ENCODE measurements at places on chromosomes 16 and 17.

DNA sequence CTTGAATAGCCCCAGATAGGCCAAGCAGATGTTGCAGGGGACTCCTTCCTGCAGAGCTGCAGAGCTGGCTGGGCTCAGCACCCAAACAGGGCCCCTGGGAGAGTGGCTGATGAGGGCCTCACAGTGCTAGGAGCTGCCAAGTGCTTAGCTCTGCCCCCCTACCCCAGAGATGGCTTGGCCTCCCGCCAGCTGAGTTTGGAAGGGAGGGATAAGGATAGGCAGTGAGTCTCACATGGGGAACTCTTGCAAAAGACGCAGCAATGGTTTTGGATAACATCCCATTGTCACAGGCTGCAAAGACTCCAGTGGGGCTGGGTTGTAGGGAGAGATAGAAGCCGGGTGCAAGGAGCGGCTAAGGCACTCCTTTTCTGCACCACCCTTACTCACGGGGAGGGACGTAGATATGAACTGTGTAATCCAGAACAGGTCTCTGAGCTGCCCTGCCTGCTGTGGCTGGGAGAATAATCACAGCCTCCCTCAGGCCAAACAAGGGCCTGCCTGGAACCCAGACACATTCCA is 52.9 kb upstream of the MAF start:
- no peak for DNase-seq

DNA sequence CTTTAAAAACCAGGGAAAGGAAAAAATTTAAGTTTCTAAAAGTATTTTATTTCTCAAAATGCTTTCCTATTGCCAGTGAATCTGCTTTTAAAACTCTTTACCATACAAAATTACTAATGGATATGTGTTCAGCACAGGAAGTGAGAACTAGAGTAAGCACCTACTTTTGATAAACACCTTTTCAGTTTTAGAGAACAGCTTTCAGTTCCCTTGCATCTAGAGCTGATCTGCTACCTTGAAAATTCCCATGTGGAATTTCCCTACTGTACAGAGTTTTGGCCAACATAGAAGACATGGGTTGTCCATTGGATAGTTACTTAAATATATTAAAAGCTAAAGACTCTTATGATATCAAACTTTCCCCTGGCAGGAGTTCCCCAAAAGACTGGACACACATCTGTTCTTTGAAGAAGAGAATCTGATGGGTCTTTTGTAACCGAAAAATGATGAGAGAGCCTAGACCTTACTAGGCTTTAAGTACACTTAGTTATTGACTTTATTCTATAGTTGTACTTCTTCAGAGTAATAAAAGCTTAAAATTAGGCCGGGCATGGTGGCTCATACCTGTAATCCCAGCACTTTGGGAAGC is 112.1 kb upstream of the CNTNAP4 start:
- no peak for DNase-seq

DNA sequence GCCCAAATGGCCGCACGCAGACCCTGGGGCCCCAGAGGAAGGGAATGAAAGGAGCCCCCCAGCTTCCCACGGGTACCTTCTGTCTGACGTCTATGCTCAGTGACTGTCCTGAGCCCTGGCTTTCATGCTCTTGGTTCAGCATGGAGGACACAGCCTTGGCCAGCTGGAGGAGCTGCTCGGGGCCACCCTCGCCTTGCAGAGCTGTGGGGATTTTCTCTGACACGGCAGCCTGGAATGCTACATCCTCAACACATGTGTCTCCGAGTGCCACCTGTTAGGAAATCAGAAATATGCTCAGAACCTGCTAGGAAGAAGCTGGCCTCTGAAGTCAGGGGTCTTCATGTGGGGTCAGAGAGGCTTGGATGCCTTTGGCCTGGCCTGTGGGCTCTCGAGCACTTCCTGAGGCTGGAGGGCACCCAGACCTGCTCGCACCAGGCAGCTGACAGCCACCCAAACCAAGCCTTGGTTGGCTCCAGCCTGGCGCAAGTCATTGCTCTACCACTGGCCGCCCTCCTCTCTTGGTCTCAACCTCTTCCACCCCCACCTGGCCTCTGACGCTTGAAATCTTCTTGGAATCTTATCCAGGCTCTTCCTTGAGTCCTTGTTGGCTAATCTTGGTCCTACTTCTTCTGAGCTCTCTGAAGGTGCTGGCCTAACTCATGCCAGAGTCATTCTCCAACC is 63.7 kb upstream of the BCO1 start:
- DNase-seq: no peak

- peak; percentile 60 for DNase-seq
These were observed 12.6 kb downstream of the THRA start for GRCh38 chr17:40075201-40075941.

DNA sequence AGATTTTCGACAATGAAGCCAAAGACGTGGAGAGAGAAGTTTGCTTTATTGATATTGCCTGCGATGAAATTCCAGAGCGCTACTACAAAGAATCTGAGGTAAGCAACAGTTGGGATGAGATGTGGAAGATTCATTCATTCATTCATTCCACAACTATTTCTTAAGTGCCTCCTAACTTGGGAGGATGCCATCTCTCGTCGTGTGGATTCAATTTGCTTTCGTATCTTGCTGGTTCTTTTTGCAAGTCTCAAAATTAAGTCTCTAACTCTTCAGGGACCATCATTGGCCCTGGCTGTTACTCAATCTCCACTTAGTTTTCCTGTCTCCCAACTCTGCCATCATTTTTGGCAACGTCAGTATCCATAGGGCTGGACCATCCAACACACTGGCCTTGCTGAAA is 85.6 kb upstream of the NOL11 start:
- no peak for DNase-seq

GRCh38 chr16:21720533-21720932 is 56.8 kb downstream of the OTOA start:
- no peak for DNase-seq

DNA sequence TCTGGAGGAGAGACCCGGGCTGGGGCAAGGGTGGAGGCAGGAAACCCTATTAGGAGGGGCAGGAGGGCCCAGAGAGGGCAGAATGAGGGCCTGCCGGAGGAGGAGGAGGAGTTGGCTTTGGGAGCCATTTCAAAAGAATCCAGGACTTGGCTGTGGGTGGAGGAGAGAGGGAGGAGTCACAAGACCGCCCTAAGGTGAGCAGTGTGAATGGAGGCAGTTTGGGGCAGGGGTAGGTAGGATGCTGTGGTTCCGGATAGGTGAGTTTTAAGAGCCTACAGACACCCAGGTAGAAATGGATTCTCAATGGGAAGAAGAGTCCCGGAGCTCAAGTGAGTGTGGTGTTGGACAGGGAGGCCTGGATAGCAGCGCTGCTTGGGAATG is 80.3 kb downstream of the ARHGAP23 start:
- DNase-seq: no peak

GRCh38 chr17:82320956-82321927 is 3.8 kb upstream of the CD7 start:
- peak; percentile 31 for DNase-seq

DNA sequence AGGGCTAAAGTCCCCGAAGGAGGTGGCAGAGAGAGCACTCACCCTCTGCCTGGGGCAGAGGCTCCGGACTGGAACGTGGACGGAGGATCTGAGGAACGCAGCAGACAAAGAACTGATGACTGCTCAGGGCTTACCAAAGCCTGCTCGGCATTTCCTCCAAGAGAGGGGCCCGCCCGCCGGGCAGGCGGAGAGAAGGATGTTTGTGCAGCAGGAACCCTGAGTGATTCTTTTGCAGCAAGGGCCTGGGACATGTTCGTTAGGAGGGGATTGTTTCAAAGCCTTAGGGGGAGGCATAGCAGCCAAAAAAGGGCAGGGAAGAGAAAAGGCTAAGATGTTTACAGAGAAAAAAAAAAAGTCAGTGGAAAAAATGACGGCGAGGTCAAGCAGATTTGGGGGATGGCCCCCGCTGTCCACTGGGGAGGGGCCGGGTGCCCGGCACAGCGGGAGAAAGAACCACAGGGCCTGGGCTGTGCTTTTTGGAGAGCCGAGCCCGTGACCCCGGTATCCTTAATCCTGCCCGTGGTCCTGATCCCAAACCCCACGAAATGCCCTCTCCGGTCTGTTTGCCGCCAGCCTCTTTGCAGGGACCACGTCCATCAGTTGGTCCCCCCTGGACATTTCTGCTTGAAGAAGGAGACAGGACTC is 129.3 kb downstream of the NTN1 start:
- DNase-seq: no peak

GRCh38 chr17:74920642-74921025 is 2.4 kb downstream of the USH1G start:
- DNase-seq: no peak

GRCh38 chr16:3681206-3681605 is 26.7 kb downstream of the DNASE1 start:
- DNase-seq: no peak

DNA sequence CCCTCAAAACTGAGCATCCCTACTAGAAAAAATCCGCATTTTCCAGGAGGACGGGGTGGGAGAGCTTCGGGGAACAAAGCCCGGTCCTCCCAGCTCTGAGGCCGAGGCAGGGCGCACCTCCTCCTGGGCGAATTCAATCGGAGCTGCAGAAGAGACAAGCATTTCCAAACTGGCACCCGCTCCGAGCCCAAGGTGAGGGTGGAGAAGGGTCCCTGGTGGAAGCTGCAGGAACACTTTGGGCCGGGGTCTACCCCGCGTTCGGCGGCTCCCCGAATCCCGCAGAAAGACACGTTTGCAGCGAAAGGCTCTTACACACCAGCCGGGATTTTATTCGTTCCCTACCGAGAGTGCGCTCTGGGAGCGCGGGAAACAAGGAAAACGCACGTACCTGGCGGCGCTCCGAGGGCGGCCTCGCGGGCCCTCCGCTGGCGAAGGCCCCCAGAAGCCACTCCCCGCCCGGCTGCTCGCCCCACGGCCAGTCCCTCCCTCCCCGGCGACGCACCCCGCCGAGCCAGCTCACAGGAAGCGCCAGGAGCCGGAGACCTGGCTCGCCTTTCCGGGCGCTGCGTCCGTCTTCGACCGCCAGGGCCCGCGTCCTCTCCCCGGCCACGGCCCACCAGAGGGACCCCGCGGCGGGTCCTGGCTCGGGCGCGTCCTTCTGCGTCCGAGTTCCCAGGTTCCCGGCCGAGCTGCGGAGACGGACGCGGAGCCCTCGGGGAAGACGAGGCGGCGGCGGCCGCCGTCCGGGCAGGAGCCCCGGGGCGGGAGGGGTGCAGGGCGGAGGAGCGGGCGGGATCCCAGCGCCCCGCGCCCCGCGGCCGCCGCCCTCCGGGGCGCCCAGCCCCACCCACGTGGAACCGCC is 49.8 kb upstream of the BAHCC1 start:
- DNase-seq: peak; percentile 87

DNA sequence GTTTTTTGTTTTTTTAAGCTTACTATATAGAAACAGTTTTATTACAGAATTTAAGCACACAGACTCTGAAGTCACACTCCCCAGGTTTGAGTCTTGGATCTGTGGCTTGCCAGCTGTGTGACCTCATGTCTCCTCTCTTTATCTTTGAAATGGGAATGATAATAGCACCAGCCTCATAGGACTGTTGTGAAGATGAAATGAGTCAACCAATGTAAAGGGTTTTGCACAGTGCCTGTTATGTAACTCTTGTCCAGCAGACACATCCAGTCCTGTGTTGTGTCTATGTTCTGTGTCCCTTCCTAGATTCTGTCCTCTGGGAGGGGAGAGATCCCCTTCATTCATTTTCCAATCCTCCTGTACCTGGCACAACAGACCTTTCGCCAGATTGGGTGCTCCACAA is 3.1 kb upstream of the CPD start:
- no peak for DNase-seq

- no peak for DNase-seq
These were observed 42.2 kb downstream of the CCDC57 start for GRCh38 chr17:82170412-82170961.

DNA sequence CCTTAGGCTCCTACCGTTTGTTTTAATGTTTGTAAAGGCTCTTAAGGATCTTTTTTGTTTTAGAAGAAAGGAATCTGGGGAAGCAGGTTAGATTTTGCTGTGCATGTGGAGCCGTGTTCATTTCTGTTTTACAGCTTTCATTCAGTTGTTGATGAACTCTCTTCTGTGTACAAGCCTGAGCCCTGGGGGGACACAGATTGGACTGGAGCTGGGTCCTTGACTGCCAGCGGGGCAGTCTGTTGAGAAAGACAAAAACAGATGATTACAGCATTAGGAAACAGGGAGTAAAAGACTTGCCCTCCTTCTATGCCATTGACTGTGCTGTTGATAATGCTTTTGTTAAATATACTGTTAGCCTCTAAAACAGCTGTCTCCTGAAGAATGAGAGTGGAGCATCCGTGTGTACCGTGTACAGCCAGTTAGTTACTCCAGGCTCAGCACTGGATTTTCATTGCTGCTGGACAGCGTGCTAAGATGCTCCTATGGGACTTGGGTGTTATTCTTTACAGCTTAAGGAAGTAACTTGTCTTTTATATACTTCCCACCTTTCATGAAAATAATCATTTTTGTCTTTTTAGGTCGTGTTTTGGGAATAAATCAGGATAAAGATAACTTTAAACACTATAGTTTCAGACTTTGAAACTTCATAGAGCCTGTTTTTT is 3.2 kb downstream of the MAP1LC3B start:
- no peak for DNase-seq

DNA sequence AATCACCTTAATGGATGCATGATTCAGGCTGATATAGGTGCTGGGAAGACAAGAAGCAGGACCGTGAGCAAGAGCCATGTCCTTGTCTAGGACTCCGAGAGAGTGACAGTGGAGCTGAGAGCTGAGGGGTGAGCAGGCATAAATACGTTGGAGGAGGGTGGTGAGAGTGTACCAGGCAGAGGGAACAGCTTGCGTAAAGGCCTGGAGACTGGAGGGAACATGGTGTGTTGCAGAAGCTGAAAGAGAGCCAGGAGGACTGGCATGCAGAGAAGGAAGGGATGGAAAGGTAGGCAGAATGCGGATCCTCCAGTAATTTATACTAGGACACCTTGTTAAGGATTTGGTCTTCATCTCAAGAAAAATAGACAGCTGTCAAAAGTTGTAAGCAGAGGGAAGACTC is 653.2 kb downstream of the HS3ST4 start:
- no peak for DNase-seq

DNA sequence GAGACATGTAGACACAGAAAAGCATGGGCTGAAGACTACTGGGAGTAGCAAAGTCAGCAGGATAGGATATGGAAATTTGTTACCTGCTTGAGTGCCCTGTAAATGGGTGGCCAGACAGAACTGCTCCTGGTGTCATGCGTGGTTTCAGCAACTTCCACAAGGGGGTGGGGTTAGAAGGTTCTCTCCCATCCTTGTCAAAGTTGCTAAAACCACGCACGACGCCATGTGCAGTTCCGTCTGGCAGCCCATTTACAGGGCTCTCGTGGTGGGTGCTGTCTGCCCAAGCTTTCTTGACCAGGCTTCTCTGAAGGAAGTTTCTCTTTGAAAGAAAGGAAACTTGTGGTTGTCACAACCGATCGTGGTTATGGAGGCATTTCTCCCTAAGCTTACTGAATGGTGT is 6.9 kb upstream of the DBNDD1 start:
- DNase-seq: peak; percentile 27

DNA sequence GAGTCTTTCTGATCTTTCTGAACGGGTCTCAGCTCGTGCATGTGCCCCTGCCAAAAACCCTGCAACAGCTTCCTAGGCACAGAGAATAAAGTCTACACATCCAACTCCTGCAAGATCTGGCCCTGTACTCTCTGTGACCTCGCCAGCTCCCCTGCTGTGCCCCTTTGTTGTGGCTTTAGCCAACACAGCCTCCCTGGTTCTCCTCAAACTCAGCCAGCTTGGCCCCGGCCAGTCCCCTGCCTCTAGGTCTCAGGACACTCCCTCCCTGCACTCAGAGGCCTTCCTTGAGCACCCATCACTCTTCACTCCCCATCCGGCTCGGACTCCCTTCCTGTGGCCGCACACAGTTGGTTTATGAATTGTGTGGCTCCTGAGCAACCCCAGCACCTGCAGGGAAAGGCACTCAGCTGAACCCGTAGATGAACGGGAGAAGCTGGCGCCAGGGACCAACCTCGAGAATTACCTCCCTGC is 1.4 kb downstream of the CEP131 start:
- no peak for DNase-seq
